ENCODE measurements at places on chromosomes 2 and 18.
A peak's percentile ranks its signal among the peaks of the same experiment; 100 is the strongest.

GRCh38 chr2:131146231-131146630, 41.1 kb downstream of the PLEKHB2 start:
- DNase-seq: no peak

DNA sequence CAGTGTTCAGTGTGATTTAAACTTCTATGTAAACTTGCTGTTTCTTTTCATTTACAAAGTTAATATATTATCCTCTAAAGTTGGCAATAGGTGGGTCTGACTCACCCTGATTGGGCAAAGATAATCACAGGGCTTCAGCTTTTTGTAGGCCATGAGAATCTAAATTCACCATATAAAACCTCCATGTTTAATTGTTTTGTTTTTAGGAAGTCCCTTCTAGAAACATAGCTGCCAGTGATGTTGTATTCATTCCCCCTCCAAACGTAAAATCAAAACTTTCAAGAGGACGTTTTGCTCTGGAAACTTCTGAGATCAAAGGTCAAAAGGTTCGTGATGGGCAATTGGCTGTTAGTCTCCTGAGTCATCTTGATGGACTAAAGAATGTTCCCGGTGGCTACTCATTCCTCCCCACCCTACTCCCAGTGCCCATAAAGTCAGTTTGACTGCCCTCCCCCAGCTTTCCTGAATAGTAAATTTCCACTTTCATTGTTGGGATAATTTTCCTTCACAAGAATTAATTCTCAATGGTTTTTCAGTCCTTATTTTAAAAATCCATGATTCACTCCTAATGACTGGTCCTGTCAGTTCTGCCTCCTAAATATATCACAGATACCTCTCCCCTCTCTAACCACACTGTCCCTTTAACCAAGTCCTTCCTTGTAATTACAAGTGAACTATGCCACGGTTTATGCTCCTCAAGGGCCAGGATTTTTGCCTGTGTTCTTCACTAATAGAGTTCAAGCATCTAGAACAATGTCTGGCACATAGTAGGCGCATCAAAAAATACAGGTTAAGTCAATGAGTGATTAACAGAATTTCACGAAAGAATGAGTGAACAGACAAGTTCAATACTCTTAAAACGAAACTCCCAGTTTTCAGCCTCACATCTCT, 164.4 kb upstream of the VRK2 start:
- no peak for DNase-seq

- no peak for DNase-seq
Observed at GRCh38 chr2:64123740-64124139, 20.5 kb downstream of the PELI1 start.

DNA sequence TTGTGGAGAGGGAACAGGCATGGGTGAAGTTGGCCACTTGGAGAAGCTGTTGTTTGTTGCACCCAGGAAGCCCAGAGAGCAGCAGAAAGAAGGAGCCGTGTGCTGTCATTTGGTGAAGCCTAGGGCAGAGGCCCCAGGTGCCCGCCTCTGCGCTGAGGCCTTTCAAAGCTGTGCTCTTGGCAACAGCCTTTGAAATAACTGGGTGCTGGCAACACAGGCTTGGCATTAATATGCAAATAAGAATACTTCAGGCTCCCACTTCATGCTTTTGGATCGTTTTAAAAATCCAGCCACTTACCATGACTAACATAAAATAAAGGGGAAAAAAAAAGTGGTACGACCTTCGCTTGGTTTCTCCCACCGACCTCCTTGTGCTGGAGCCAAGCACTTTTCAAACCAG, 41.1 kb downstream of the DHRS9 start:
- no peak for DNase-seq

GRCh38 chr2:102100371-102101096, 42.0 kb upstream of the IL1R1 start:
- peak; percentile 83 for DNase-seq

DNA sequence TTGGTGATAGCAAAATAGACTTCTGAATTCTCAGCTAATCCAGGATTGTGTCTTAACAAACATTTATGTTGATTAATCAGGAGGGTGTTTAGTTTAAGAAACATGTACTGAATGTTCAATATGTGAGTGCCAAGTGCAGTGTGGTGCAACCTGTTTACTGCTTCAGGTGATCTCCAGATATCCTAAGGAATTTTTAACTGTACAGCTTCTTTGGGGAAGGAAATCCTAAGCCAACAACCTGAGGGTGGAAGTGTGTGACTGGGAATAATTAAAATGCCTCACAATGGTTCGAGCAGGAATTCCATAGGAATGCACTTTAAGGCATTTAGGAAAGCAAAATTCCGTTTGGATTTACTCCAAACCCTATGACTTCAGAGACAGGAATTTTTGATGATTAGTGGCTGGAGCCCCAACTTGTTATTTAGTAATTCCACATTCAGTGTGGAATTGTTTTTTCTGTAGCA, 16.4 kb downstream of the CRIM1 start:
- peak; percentile 95 for DNase-seq

DNA sequence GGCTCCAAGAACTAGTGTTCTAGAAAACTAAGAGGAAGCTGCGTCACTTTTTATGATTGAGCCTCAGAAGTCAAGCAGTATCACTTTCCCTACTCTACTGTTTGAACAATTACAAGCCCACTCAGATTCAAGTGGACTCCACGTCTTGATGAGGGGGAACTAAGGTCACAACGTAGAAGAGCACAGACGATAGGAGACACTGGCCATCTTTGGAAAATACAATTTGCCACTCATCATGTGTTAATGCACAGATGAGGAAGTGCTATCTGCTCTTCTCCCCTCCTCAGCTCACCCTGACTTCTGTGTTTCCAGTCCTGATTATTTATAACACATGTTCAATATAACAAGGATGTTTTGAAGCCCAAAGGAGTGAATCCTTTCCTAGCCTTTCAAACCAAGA, 76.1 kb upstream of the CYP1B1 start:
- no peak for DNase-seq

DNA sequence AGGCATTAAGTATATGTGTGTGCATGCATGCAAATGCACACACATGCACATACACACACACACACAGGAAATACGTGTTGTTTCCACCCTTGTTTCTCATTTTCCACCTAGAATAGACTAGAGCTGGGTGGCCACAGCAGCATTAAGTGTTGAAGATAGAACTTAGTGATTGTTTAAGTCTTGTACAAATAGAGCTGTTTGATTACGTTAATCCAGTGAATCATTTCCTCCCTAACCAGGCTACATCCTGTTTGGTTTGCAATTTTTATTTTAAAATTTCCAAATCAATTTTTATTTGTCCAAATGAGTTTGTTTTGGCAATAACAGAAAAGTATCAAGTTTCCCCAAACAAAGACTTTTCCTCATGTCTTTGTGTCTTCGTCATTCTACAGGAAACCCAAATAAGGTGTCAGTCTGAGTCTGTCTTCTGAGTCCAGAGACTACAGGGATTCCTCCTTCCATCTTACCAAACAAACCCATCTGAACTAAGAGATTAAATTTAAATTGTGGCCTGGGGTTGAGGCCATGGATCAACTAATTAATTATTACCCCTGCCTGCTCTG, 74.6 kb upstream of the GALNT5 start:
- DNase-seq: peak; percentile 68

Measured in fibroblast of skin of left quadriceps (primary cell).